ENCODE measurements at places on chromosomes 2 and 18.

DNA sequence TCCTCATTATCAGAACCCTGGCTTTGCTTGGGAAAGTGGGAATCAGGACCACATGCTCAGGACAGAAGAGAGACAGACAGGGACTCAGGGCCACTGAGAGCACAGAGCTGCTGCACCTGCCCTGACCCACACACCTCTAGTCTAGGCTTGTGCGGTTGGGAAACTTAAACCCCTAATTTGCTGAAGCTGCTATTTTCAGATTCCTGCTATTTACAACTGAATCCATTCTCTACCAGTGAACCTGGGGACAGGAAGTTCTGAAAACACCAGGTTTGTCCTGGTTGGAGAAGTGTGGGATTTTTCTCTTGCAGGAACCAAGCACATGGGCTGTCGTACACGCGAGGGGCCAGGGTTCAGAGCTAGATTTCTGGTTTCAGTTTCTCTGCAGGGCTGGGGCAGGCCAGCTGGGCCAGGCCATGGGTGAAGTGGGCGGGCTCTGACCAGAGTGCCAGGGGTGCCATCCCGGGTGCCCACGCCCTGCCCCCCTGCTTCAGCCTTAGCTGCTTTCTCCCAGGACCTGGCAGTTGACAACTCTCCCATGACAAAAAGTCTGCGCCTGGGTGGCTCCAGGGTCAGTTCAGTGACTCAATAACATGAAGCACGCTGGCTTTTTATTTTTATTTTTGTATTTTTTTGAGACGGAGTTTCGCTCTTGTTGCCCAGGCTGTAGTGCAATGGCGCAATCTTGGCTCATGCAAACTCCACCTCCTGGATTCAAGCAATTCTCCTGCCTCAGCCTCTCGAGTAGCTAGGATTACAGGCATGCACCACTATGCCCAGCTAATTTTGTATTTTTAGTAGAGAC, 51.3 kb upstream of the SLC1A4 start:
- no peak for DNase-seq

- DNase-seq: no peak
Observed at GRCh38 chr18:72840109-72840508, 27.7 kb downstream of the NETO1 start.

DNA sequence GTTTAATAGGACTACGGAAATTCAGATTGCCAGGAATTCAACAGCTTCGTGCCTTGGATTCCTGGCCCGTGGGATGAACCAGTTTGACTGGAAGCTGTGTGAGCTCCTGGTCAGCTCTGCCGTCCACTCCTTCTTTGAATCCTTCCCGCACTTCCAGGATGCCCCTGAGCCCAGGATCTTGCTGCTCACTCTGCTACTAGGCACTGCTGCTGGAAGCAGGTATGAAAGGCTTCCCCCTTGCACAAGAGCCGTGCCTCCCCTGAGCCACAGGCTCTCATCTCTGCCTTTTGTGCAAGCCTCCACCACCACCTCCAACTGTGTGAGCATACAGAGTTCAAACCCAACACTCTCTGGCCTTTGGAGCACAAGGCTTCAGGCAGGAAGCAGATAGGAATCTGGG, 34.9 kb downstream of the EN1 start:
- DNase-seq: no peak

DNA sequence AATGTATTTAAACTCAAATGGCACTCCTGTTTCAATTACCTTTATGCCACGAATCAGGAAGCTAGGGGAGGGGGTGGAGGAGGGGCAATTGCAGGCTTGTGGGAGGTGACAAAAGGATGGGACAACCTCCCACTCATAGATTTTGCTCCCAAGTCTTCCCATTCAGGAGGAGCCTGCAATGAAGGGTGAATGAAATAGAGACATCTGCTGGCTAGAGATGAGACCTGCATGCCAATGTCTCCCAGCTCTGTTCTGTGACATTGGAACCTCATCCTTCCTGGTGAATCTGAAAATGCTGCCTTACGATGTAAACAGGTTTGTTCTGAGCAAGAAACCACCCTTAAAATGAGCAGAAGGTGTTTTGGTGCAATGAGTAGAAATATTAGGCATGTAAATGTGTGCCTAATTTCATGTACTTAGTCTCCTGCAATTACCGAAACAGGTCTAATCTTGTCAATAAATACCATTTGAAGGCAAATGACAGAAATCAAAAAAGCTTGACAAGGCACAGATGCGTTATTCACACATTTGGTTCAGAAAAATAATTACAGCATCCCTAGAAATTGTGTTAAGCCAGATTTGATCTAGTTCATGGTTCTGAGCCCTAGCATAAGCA, 2.7 kb upstream of the PID1 start:
- no peak for DNase-seq

- no peak for DNase-seq
Observed at GRCh38 chr2:102107741-102108070, 34.8 kb upstream of the IL1R1 start.

- no peak for DNase-seq
Observed at GRCh38 chr2:27701676-27702075, 38.0 kb downstream of the SLC4A1AP start.

GRCh38 chr2:151610310-151610709, 124.0 kb downstream of the NEB start:
- DNase-seq: no peak

- no peak for DNase-seq
Observed at GRCh38 chr2:100518801-100519200, 44.0 kb upstream of the PDCL3 start.

DNA sequence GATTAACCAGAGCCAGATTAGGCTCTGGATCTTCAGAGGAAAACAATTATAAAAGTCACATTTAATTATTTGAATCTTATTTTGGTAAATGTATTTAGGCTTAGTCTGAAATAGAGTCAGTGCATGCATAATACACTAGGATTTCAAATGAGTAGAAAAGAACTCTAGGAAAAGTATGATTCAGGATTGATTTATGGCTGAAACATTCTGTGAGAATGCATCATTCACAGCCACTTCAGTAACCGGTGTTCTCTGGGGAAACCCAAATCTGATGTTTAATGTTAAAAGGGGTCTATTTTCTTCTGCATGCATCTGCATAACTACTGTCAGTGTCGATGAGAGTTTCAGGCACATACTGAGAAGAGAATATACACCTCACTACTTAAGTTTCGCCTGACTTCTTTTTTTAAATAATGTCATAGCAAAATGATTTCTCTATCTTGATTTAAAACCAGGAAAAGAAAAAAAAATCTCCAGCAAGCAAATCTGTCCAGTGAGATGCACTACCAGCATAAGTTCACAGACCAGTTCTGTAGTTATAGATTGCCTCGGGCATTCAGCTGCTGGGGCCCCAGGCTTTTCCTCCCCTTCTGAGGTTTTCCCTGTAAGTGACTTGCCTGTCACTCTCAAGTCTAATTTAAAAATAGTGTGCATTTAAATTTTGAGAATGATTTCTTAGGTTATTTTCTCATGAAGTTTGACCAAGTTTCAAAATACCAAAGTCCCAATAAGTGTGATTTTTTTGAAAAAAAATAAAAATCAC, 501.5 kb downstream of the NR4A2 start:
- no peak for DNase-seq

DNA sequence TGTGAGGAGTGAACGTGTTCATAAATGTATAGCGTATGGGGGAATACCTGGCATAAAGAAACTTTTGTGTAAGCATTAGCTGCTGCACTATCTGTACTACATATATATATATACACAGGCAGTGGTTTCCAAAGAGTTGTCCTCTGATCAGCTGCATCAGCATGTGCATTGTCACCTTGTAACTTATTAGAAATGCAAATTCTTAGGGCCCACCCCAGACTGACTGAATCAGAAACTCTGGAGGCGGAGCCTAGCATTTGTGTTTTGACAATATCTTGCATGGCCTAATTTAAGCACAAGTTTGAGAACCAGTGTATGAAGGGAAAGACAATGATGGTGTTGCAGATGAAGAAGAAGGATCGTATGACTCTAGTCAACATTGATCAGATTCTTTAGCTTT, 299.5 kb downstream of the CCDC102B start:
- no peak for DNase-seq

GRCh38 chr2:64771737-64772136, 118.0 kb upstream of the SERTAD2 start:
- no peak for DNase-seq

GRCh38 chr2:138877421-138877820, 97.2 kb upstream of the NXPH2 start:
- DNase-seq: no peak

GRCh38 chr2:174012347-174013314, 47.5 kb upstream of the SP3 start:
- DNase-seq: no peak

GRCh38 chr18:79872527-79873444, 75.0 kb downstream of the KCNG2 start:
- no peak for DNase-seq

DNA sequence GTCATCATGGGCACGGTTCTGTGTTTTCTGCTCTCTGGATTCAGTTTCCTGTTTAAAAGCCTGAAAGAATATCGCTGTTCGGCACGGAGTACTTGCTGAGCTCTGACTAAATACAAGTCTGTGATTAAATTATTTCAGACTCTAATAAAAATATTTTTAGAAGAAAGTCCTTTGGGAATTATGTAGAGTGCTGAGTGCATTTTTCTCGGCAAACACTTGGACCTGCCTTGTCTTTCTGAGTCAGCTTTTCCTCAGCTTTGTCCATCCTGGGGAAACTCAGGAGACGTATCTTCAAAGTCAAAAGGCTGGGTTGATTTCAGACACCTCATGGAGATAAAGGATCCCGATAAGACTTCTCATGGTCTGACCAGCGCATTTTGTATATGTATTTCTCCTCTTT, 45.9 kb downstream of the IL1R2 start:
- DNase-seq: no peak

DNA sequence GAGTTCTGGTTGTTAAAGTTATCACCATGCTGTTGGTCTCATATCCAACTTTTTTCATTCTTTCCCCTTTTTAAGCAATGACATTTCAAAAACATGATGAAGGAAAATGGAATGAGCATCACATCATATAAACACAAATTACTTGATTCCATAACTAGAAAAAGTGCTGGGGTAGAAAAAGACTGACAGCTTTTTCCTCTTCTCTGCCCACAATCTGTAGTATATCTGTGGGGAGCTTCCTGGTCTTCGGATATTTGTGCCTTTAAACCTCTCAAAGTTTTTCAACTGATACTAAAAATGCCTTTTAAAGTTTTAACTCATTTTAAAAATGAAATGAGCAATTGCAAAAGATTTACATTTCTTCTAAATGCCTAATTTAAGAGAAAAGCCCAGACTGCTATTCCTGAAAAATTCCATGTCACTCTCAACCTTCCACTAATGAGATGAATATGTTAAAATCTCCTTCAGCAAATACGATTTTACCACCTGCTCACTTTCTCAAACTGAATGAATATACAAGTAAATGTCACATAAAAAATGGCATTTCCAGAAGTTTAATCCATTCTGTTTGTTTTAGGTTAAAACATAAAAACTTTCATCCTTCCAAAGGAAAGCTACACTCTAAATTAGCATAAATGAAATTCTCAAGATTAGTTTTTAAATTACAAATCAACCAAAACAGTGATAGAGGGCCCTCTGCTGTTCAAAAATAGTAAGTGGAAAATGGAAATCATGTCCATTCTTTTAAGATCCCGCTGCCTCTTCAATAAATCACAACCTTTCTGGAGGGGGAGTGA, 2.1 kb downstream of the DNAH7 start:
- DNase-seq: no peak

GRCh38 chr2:90069290-90069894, 1377.9 kb downstream of the RPIA start:
- no peak for DNase-seq

- no peak for DNase-seq
Observed at GRCh38 chr2:23019476-23019875, 365.5 kb upstream of the KLHL29 start.

- no peak for DNase-seq
Observed at GRCh38 chr18:63368611-63369010, 1.6 kb upstream of the KDSR start.

- DNase-seq: no peak
Observed at GRCh38 chr2:233489666-233490065, 76.9 kb downstream of the USP40 start.

Data from stimulated activated CD8-positive, alpha-beta memory T cell treated with anti-CD3 and anti-CD28 coated beads, Interleukin-15, amount 100 ng/mL, for 48 hours (primary cell).